ENCODE measurements at places on chromosomes 5 and 9.

DNA sequence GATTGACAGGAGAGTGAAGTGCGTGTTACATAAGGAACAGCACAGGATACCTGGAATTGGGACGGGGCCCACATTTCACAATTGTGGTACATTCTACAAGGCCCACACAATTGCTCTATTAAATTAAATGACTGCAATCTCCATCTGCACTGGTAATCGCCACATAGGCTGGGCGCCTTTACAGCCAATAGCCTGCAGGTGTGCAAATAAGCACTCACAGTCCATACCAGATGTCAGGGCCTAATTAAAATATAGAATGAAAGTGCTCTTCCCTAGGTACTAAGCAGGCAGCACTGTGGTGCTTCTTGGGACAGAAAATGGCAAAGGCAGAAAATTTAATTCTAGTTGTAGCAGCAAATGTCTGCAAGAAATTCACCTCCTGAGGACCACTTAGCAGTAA lies 82.7 kb downstream of the ATP10B start:
- no peak for DNase-seq

DNA sequence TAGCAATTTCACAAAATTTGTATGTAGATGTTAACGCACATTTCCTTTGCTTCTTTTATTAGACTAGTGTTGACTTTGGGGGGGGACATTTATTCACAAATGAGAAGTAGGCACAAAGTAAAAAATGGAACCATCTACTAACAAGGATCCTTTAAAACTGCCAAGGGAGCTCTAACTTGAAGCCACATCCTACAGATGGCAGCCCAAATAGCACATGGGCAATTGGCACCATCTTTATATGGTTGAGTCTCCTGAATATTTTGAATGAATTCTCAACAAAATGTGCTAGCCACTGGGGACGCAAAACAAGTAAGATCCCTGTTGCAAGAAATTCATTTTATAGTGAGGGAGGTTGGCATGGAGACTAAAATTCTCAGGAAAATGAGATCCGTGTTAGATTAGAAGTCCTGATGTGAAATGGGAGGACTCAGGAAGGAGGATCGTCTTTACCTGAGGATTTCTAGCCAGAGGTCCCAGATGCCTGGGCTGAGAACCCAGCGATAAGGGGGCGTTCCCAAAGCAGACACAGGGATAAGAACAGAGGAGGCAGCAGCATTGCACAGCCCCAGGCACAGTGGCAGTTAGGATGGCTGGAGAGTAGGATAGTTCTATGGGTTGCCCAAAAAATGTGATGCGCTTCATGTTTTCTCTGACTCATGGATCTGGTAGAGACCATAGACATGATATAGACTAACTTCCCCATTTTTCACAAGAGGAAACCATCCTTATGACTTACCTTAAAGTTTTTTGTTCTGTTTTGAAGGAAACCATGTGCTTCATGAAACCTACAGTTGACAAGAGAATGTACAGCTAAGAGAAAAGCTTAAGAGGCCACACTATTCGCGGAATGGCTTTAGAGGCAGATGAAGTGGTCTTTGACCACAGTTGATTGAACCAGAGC lies 37.4 kb downstream of the C9orf152 start:
- no peak for DNase-seq

- peak; percentile 59 for DNase-seq
These were observed at the start of gene GBGT1 for GRCh38 chr9:133163504-133164172. Gene GBGT1, minus strand, starts transcription at chr9:133163914. Its CDS starts 1,502 bp downstream, at chr9:133162412.

DNA sequence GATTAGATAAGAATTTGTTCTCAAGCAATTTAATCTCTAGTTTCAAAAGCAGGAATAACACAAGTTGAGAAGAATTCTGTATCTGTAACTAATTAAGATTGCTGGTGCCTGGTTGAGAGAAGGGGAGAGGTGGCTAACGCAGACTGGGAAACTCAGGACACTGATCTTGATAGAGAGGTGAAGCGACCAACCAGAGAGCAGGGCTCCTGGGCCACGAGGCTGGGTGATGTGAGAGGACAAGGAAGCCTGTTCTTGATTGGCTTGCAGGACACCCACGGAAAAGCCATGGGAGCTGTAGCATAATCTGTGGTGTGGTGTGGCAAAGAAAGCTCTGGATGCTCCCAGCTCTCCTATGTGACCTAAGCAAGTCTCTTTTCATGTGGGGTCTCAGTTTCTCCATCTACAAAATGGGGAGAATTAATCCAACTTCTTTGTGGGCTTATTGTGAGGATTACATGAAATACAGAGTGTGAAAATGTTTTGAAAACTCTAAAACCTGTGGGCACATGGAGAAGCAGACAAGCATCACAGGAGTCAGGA lies 594.1 kb upstream of the BRINP1 start:
- DNase-seq = no peak

DNA sequence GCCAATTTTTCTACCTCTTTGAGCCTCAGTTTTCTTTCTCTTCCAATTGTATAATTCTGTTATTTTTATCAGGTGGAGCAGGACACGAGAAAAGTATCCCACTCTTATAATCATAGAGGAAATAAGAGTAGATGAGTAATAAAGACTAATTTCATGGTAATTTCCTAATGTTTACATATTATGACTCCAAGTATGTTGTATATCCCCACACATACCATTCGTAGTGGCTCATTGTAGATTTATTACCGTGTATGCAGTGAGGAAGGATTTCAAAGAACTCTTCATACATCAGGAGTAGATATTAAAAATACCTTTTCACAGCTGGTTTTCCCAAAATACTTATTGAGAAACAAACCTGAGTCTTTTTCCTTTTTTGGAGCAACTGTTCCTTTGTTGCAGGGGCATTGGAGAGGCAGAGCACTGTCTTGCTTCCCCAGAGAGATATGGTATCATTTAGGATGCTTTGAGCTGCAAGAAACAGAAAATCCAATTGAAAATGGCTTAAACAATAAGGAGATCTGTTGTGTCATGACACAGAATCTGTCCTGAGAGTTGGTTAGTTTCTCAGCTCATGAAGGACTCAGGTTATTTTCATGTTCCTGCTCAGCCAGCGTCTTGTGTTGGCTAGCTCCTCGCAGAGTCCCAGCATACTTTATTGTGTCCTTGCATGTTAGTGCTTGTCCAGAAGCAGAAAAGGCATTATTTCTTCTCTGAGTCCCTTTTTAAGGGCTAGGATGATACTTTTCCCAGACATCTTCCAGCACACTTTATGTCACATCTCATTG lies 291.2 kb downstream of the ARHGAP26 start:
- no peak for DNase-seq

DNA sequence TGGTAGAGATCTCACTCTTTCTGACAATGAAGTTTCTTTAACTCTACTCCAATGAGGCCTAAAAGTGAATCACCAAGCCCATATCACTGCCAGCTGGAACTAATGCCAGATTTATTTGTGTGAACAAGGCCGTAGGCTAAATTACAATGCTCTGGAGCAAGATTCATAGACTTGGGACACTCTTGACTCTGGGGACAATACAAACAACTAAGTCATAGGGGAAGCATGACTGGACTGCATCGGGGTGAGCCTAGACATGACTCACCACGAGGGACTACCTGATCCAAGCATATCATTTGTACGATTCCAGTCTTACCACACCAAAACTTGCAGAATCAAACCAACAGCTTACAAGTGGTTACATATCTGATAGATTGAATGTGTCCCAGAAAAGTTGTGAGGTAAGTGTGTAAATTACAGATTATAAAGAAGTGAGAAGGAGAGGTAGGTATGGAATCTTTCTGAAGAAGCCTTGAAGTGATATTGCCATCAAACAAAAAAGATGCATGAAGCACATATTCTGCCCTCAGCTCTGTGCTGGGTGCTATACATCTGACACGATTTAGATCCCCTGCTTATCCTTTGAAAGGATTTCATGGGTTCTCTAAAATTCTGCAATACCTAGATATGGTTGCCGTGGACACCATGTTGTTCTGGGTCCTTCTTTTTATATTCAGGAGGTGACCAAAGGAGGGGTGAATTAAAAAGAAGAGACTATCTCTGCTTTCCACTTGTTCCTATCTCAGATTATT lies 199.3 kb upstream of the PDE4D start:
- no peak for DNase-seq

- peak; percentile 10 for DNase-seq
These were observed 44.7 kb upstream of the DMAC1 start for GRCh38 chr9:7844242-7844641.

- no peak for DNase-seq
These were observed 330.1 kb upstream of the RFX3 start for GRCh38 chr9:3855929-3856328.

- DNase-seq = no peak
These were observed 14.7 kb downstream of the APC start for GRCh38 chr5:112752335-112752734.

DNA sequence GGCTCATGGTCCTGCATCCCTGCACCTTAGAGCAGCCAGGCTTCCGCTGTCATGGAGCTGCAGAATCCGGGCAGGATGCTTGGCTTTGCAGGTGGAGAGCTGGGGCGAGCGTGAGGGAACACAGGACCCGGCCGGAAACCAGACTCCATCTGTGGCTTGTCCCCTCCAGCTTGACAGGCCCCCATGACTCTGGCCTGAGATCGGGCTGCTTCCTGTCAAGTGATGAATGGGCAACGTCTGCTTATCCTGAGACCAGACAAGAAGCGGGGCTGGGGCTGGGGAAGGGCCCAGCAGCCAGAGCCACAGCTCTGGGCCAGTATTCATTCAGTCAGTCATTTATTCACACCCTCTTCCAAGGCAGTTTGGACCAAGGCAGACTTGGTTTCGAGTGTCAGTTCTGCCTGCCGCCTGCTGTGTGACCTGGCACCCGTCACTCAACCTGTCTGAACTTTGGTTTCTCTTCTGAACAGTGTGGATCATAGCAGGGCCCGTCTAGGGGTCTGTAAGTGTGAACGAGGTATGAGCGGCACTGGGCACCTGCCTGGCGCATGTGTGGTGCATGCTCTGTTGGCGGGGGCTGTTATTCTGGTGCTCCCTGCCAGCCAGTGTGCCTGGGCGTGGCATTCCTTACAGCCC lies 37.5 kb downstream of the NEK6 start:
- peak; percentile 80 for DNase-seq

DNA sequence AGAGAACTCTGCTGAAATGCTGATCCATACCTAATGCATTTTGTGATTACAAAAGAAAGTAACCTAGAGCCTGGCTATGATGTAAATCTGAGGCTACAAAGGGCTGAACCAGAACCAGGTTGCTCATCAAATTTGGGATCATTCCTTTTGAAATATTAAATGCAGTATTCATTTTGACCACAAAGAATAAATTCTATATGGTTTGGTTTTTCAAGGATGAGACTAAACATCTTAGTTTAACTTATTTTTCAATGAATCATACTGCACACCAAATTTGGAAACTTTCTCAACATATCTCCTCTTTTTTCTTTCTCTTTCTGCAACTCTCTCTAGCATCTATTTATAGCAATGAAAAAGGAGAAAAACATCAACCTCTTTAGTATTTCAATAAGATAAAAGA lies 46.5 kb downstream of the CEMIP2 start:
- DNase-seq = no peak

GRCh38 chr9:78127279-78128225 lies 95.9 kb upstream of the GNAQ start:
- no peak for DNase-seq

GRCh38 chr5:168076561-168076991 lies 214.9 kb upstream of the WWC1 start:
- DNase-seq = no peak

GRCh38 chr9:103977163-103977562 lies 116.9 kb upstream of the SMC2 start:
- DNase-seq = no peak

GRCh38 chr9:30711591-30711990 lies 1672.9 kb upstream of the ACO1 start:
- no peak for DNase-seq

GRCh38 chr9:126682113-126682810 lies 68.5 kb downstream of the LMX1B start:
- DNase-seq = no peak

GRCh38 chr5:74630453-74631066 lies 10.0 kb downstream of the ENC1 start:
- DNase-seq = no peak

DNA sequence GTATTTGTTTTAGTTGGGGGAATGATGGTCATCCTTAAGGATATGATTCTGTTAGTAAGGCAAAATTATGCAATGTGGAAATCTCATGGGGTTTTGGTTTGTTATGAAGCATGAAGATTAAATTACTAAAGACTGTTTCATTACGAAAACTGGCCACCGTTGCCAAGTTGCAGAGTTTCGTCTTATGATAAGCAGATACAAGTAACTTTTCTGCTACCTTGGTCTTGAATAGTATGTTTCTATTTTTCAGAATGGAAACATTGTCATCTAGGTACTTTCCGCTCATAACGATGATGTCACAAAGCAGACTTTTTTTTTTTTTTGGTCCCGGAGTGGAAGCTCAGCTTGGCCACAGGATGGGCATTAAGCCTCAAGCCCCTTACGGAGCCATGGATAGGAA lies 4.2 kb downstream of the CCNI2 start:
- no peak for DNase-seq

DNA sequence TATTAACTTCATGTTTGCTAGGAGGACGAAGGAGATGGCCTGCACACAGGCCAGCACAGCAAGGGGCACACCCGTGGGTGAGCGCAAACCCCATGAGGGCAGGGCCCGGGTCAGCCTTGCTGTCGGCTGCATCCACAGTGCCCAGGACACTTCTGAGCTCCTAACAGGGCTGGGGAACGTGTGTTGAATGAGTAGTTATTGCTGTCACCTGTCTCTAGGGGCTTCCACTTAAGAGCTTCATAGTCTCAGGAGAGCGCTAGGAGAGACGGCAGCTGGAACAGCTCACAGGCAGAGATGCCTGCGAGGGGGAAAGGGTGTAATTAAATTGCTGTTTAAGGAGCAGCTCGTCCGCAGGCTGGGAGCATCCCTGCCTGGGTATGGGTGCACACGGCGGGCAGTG lies 91.4 kb upstream of the NEURL1B start:
- DNase-seq = no peak

GRCh38 chr9:18396102-18396728 lies 77.7 kb upstream of the ADAMTSL1 start:
- no peak for DNase-seq

GRCh38 chr5:126000507-126000906 lies 422.7 kb upstream of the GRAMD2B start:
- no peak for DNase-seq

GRCh38 chr5:14834584-14835550 lies 36.7 kb downstream of the ANKH start:
- no peak for DNase-seq

DNA sequence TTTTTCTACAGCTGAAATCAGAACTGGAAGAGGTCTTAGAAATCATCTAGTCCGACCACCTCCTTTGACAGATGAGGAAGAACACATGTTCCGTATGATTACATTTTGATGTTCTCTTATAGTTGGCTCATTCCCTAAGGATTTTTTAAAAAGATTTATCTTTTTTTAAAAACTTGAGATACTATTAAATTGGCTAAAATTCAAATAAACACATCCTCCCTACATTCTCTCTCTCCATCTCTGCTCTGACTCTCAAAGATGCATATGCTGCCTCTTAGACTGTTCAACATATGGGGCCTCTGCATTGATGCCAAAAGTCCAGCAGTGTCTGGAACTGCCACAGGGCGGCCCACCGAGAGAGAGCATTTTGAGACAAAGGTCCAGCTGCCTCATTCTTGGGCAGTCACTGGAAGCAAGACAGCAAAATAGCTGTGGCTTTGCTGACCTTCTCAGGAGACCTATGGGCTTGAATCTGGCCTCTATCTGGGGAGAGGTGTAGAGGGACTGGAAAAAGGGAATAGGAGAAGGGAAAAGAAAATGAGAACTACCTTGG lies 12.8 kb upstream of the TSSK1B start:
- DNase-seq = no peak

GRCh38 chr5:178384816-178385495 lies 152.4 kb upstream of the PHYKPL start:
- DNase-seq = no peak
